ENCODE measurements at places on chromosomes 1 and 21.

DNA sequence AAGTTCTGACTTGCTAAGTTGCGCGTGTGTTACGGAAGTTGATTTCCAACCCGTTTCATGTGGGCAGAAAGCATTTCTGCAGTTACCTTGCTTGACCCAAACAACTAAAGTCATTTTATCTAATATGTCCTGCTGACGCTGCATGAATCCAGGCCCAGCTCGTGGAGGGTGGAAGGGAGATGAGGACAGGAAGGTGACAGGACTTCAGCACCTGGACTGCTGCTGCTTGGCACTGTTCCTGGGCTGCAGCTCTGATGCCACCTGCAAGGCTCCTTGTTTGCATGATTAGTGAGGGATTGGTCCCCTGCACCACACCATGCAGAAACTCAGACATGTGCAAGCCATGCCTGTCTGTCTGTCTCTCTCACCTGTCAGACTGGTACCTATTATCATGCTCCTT lies 198.4 kb downstream of the PRDM2 start:
- no peak for DNase-seq

DNA sequence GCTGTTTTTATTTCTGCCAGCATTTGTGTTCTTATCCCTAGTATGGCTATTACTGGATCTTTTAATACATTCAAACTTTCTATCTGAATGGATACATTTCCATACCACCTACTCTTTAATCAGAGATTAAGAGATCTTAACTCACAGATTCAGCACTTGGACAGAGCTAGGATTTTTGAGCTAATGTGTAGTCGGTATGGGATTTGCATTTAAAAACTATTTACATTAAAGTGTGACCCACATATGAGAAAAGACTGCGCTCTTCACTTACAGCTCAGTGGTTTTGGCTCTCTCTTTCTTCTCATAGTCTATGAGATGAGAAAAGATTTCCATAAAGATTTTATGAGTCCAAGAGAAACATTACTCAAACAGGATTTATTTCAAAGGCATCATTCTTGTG lies 16.4 kb downstream of the HMGB4 start:
- DNase-seq = no peak

DNA sequence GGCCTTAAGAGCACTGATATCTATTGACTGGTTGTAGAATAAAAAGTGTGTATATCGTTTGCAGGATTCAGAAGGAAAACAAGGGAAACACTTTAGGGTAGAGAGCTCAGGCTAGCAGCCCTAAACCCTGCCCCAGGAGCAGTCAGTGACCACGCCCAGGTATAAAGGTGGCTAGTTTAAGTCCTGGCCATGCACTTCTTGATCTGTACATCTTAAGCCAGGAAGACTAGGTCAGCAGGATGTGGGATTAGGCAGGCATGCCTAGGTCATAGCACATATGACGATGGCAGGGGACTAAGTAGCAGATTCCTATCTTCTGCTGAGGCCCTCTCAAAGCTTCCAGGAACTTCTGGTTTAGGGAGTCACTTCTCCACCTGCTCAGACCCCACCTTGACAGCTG lies 158.0 kb upstream of the CD34 start:
- DNase-seq = no peak

GRCh38 chr21:36854391-36854790 lies 112.1 kb downstream of the HLCS start:
- DNase-seq = no peak

All from mesothelial cell of epicardium (in vitro differentiated cells).